ENCODE measurements at places on chromosomes 1 and 21.

DNA sequence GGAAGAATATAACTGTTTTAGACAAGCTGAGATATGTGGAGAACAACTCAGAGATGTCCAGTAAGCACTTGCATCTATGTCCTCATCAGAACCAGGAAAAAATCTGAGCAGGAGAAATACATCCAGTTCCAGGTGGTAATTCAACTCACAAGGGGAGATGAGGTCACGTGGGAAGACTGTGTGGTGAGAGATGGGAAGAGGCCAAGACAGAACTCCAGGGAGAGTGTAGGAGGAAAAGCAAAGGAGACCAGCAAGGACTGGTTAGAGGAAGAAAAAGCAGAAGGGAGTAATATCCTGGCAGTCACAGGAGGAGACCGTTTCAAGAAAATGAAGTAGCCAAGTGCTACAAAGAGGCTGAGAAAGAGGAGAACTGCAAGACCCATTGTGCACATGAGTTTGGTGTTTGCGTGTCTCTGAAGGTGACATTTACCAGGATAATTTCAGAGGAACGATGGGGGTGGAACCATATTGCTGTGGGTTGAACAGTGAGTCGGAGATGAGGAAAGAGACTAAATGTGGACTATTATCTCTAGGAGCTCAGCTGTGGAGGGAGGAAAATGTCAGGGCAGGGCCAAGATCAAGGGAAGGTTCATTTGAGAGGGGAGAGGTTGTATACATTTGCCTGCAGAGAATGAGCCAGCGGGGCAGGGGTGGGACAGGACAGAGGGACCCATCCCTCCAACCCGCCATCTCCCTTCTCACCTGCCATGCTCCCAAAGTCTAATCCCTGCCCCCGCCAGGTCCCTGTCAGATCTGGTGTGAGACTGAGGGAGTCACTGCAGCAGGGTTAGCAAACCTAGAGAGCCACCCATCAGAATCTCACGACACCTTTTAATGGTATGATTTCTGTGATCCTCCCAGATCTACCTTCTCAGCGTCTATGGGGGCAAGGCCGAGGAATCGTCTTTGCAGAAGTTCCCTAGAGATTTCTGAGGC, 24.9 kb downstream of the SUSD4 start:
- no peak for DNase-seq

- no peak for DNase-seq
Observed at GRCh38 chr1:56577406-56578137, 1.8 kb downstream of the PLPP3 start.

DNA sequence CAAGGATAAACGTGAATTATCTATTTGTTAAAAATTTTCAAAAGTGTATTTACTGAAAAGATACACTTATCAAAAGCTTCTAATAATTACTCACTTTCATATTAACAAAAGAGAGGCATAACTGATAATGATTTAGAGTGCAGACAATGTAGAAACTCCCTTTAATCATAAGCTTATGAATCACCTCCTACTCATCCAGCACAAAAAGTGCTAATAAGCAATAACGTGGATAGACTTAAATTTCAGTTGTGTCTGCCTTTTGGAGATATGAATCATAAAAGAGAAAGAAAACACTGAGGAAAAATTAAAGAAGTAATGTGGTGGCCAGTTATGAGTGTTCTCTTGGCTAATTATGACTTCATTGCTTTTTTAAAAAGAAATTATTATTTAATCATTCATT, 827.6 kb upstream of the B3GALT2 start:
- DNase-seq: no peak

DNA sequence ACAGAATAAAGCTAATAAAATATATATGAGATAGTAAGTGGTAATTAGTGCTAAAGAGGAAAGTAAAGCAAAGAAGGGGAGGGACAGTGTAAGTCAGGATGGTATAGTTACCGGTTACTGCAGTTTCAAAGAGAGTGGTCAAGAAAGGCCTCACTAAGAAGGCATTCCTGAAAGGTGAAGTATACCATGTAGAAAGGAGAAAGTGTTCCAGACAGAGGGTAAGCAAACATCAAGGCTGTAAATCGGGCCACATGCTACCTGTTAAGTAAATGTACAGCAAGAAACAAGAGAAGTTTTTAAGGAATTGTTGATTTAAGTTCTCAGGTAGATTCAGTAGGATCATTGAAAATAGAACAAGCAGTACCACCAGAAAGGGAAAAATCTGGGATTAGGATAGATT, 9.7 kb downstream of the DESI2 start:
- no peak for DNase-seq

DNA sequence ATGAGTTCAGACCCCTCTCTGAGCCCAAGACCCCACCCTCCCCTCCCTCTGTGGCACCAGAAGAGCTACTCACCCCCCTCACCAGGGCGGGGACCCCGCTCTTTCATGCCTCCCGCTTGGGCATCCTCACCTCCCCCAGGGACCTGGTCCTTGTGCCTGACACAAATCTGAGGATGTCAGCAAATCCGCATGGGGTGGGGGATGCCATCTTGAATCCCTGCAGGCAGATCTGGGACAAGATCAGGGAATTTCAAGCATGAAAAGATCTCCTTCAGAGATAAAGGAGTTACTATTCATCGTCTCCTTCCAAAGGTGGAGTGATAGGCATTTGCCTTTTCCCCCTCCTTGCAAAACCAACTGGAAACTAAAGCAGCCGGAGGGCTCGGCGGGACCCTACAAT, 81.1 kb downstream of the DISP3 start:
- no peak for DNase-seq

DNA sequence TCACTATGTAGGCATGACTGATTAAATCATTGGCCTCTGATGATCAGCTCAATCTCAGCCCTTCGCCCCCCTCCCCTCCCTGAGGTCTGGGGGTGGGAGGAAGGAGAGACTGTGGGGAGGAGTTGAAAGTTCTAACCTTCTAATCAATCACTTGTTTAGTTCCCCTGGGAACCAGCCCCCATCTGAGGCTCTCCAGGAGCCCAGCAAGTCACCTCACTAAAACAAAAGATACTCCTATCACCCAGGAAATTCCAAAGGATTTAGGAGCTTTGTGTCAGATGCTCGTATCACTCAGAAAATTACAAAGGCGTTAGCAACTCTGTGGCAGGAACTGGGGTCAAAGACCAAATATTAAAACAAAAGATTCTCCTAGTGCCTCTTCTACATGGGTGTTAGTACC, 21.6 kb downstream of the SYF2 start:
- DNase-seq: no peak

- DNase-seq: no peak
Observed at GRCh38 chr1:52920791-52921291, 699 bp downstream of the ECHDC2 start.

DNA sequence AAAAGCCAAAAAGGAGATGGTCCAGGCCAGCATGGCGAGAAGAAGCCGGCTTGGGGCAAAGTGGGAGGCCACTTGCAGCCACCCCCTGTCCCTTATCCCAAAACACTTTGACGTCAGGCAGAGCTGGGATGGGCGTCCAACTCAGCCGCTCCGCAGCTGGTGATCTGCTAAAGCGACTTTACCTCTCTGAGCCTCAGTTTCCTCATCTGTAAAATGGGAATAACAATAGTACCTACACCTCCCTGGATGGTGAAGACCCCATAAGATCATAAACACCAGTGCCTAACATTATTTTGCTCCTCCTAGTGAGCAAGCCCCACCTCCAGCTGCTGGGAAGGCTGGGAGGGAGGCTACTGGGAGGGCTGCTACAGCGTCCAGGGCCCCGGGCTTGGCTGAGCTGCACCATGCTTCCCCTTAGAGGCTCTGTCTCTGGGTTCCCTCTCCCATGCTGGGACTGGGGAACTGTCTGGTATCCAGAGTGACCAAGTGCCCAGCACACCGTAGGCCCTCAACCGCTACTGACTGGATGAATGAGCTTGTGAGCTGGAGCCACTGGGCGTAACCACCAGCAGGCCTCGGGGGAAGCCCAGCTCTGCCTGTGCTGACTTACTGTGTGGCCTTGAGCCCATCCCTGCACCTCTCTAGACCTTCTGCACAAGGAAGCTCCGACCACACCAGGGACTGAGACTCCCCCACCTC, 18.3 kb downstream of the IFFO2 start:
- no peak for DNase-seq

DNA sequence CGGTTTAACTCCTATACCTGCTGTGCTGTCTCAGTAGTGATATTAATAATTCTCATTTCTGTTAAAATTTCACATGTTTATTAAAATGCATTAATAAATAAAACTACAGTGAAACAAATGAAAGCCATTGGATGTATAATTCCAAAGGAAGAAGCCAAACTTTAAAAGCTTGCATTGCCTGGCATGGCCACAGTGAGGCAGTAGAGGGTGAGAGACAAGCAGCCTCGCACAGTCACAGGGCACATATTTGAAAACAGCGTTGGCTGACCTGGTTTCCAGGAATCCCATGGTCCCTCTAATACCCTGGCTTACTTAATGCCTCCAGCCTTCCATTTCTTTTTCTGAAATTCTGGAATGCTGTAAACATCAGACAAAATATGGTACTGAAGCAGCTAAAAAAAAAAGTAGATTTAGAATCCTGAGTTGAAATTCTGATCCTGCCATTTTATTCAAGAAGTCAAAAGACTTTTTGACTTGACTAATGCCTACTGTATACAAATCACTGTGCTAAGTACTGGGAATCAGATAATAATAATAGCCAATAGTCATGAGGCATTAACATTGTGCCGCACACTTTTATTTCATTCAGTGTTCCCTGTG, 6.7 kb upstream of the RNASEL start:
- peak; percentile 57 for DNase-seq

DNA sequence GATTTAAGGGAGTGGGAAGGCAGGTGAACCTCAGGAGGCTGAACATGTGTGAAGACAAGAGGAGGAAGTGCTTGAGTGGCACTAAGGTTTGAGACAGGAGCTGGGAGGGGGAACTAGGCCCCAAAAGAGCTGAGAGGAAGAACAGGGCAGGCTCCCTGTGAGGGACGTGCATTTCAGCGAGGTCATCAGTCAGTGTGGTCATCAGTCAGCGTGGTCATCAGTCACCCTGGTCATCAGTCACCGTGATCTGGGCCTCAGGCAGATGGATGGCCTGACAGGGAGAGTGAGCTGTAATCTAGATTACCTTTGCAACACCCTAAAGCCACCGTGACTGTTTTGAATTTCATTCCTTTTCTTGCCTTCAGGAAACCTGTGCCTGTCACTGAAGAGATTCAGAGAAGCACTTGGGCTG, 29.1 kb downstream of the VTCN1 start:
- DNase-seq: no peak

Measured in stimulated activated CD4-positive, alpha-beta T cell treated with anti-CD3 and anti-CD28 coated beads, Interleukin-1b, Interleukin-23, amount 100 ng/mL, for 4 hours (primary cell).